Astrocyte (in vitro differentiated cells and primary cell): ENCODE measurements at places on chromosomes 3 and 15. TPM values are rescaled to one million over a fixed set of nuclear protein-coding genes. Genes with fewer than 3 reads are reported as not detected.

Gene CCR2
- total RNA-seq = not detected in 2 replicates

- no peak overlapping the region for H3K4me3 ChIP-seq
- no peaks in the 10 kb centered on the region for H3K36me3 ChIP-seq
- no peaks in the 10 kb centered on the region for H3K27me3 ChIP-seq
These were observed 37.7 kb downstream of the ABHD17C start for GRCh38 chr15:80732818-80733217.

- no peak overlapping the region for H3K4me3 ChIP-seq
- H3K36me3 ChIP-seq = no peaks in the 10 kb centered on the region
- no peak for DNase-seq
- H3K27ac ChIP-seq = no peak overlapping the region
- H3K4me1 ChIP-seq = no peaks in the 10 kb centered on the region
These were observed 227.6 kb downstream of the MINAR1 start for GRCh38 chr15:79659691-79660090.

- no peak overlapping the region for H3K4me3 ChIP-seq
- H3K27ac ChIP-seq = no peak overlapping the region
- H3K4me1 ChIP-seq = peaks cover 12% of the 10 kb centered on the region
- H3K36me3 ChIP-seq = no peaks in the 10 kb centered on the region
- peak; percentile 23 for DNase-seq
- H3K27me3 ChIP-seq = no peaks in the 10 kb centered on the region
These were observed 160.4 kb downstream of the CHL1 start for GRCh38 chr3:356952-357351.

DNA sequence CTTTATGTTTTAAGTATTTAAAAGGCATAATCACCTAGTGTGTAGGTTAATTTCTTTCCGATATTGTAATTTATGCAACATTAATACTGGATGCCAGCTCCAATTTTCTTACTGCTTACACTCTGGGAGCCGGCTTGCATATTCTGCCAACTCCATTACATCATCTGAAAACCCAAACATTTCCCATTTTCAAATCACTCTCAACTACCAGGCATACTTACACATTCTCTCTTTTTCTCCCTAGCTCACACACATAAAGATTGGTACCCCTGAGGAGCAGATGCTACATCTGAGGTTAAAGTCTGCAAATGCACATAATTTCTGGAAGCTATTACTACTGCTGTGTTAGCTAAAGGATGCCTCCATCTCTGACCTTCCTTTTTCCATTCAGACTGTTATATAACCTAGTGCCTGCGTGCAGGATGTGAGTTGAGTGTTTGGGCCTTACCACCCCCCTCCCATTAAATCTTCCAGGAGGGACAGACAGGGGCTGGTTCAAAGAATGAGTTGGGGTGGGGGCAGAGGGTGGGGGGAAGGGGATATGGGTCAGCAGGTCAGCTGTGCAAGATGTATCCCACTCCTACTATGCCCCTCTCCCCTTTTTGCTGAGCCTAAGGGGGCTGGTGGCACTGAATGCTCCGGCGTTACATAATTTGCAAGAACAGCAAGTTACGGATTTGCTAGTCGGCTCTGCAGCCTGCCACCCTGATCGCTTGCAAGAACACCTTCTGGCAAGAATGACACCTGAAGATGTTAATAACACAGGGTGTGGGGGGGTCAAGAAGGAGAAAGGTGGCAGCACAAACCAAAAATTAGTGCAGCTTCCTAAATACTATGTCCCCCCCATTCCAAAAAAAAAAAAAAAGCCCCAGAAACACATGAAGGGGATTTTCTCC, 2.5 kb downstream of the RORA start:
- peaks cover 4% of the 10 kb centered on the region for H3K4me1 ChIP-seq
- no peak overlapping the region for H3K27ac ChIP-seq
- no peaks in the 10 kb centered on the region for H3K36me3 ChIP-seq
- DNase-seq = no peak

Gene SERPINI2
- total RNA-seq = 0.32 TPM in 1 of 2 replicates, not detected in the other

Gene ISLR2
- 0.14 and 0.19 TPM in 2 replicates for total RNA-seq

GRCh38 chr3:45545476-45545875, 49.1 kb upstream of the LIMD1 start:
- H3K27ac ChIP-seq = no peak overlapping the region
- H3K36me3 ChIP-seq = no peaks in the 10 kb centered on the region
- no peak overlapping the region for H3K4me3 ChIP-seq
- no peak for DNase-seq
- H3K4me1 ChIP-seq = peaks cover 24% of the 10 kb centered on the region
- no peaks in the 10 kb centered on the region for H3K27me3 ChIP-seq

- peak overlapping the region; percentile 92 for H3K4me3 ChIP-seq
- H3K4me1 ChIP-seq = peaks cover 8% of the 10 kb centered on the region
- H3K36me3 ChIP-seq = no peaks in the 10 kb centered on the region
- peak; percentile 99 for DNase-seq
- peak overlapping the region; percentile 95 for H3K27ac ChIP-seq
- H3K27me3 ChIP-seq = no peaks in the 10 kb centered on the region
These were observed 419.5 kb upstream of the NAALADL2 start for GRCh38 chr3:174439331-174440252.

- H3K27ac ChIP-seq = no peak overlapping the region
- peaks cover 14% of the 10 kb centered on the region for H3K36me3 ChIP-seq
- H3K27me3 ChIP-seq = no peaks in the 10 kb centered on the region
- H3K4me1 ChIP-seq = no peaks in the 10 kb centered on the region
These were observed 84.7 kb downstream of the PPP2R3A start for GRCh38 chr3:136050250-136050649.

GRCh38 chr3:37907371-37907770, 45.7 kb downstream of the CTDSPL start:
- H3K4me3 ChIP-seq = no peak overlapping the region
- no peaks in the 10 kb centered on the region for H3K36me3 ChIP-seq
- no peak for DNase-seq
- no peaks in the 10 kb centered on the region for H3K27me3 ChIP-seq
- no peak overlapping the region for H3K27ac ChIP-seq
- peaks cover 22% of the 10 kb centered on the region for H3K4me1 ChIP-seq

- H3K4me1 ChIP-seq = peaks cover 3% of the 10 kb centered on the region
- no peak for DNase-seq
- H3K27ac ChIP-seq = no peak overlapping the region
- H3K4me3 ChIP-seq = no peak overlapping the region
- H3K27me3 ChIP-seq = no peaks in the 10 kb centered on the region
- no peaks in the 10 kb centered on the region for H3K36me3 ChIP-seq
These were observed 28.3 kb upstream of the BHLHE40 start for GRCh38 chr3:4950948-4951347.

DNA sequence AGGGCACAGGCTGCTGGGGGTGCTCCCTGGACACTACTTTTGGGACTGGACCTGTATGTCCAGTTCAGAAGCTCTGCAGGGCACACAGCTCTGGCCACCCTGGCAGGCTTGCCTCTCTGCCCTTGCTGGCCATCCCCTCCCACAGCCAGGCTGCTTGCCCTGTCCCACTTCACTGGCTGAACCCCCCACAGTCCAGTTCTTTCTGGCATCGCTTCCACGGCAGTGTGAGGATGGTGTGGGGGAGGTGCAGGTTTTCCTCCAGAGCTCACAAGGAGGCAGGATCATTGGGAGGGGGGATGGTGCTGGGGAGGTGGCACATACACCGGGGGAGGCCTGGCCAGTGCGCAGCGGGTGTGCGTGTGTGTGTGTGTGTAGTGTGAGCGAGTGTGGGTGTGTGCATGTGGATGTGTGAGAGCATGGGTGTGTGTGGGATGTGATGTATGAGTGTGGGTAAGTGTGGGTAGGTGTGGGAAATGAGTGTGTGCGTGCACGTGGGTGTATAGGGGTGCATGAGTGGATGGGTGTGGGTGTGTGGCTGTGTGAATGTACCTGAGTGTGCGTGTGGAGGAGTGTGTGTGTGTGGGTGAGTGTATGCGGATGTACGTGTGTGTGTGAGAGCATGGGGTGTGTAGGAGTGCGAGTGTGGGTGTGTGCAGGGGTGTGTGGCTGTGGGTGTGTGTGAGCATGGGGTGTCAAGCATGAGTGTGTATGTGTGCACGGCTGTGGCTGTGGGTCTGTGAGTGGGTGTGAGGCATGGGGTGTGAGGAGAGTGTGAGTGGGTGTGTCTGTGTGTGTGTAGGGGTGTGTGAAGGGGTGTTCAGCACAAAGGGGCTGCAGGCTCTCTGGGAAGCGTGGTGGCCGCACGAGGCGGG, 155.2 kb downstream of the NSMCE3 start:
- peak overlapping the region; percentile 17 for H3K4me3 ChIP-seq
- peaks cover 16% of the 10 kb centered on the region for H3K4me1 ChIP-seq
- no peak overlapping the region for H3K27ac ChIP-seq
- H3K27me3 ChIP-seq = no peaks in the 10 kb centered on the region
- H3K36me3 ChIP-seq = no peaks in the 10 kb centered on the region

- no peak overlapping the region for H3K4me3 ChIP-seq
- no peaks in the 10 kb centered on the region for H3K36me3 ChIP-seq
- H3K27me3 ChIP-seq = no peaks in the 10 kb centered on the region
- DNase-seq = peak; percentile 93
- peaks cover 21% of the 10 kb centered on the region for H3K4me1 ChIP-seq
- peak overlapping the region; percentile 43 for H3K27ac ChIP-seq
These were observed 25.4 kb upstream of the EDEM1 start for GRCh38 chr3:5162102-5162501.

- H3K4me1 ChIP-seq = peaks cover 36% of the 10 kb centered on the region
- peak; percentile 92 for DNase-seq
- no peak overlapping the region for H3K4me3 ChIP-seq
- H3K27me3 ChIP-seq = no peaks in the 10 kb centered on the region
These were observed 24.3 kb downstream of the TBC1D21 start for GRCh38 chr15:73897441-73898261.

- H3K4me3 ChIP-seq = no peak overlapping the region
- DNase-seq = no peak
- no peaks in the 10 kb centered on the region for H3K27me3 ChIP-seq
- H3K36me3 ChIP-seq = no peaks in the 10 kb centered on the region
- H3K27ac ChIP-seq = no peak overlapping the region
- H3K4me1 ChIP-seq = no peaks in the 10 kb centered on the region
These were observed 137.7 kb downstream of the ARPP21 start for GRCh38 chr3:35777065-35777464.

- H3K4me3 ChIP-seq = no peak overlapping the region
- H3K27ac ChIP-seq = no peak overlapping the region
- no peaks in the 10 kb centered on the region for H3K36me3 ChIP-seq
These were observed 1056.8 kb downstream of the ROBO2 start for GRCh38 chr3:78096488-78097255.

- H3K36me3 ChIP-seq = peaks cover 55% of the 10 kb centered on the region
- H3K27ac ChIP-seq = no peak overlapping the region
- no peak overlapping the region for H3K4me3 ChIP-seq
- H3K27me3 ChIP-seq = no peaks in the 10 kb centered on the region
- H3K4me1 ChIP-seq = peaks cover 12% of the 10 kb centered on the region
- no peak for DNase-seq
These were observed 21.3 kb downstream of the VGLL3 start for GRCh38 chr3:86969500-86970189.

DNA sequence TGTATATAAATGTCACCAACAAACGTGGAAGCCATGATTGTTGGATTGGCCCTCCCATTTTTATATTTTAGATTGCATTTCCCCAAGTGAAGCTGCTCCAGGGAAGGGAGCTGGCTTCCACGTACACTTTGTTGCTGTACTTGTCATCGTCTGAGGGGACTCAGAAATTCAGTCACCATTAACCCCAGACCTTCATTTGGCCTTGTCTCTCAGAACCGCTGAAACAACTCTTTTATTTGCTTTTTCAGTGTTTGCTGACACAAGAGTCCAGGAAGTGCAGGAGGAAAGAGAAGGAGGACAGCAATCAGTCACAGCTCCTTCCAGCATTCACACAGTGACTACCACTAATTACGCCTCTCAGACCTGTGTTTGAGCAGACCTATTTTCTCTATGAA, 276.5 kb downstream of the TBL1XR1 start:
- H3K27ac ChIP-seq = no peak overlapping the region
- peaks cover 8% of the 10 kb centered on the region for H3K4me1 ChIP-seq
- H3K27me3 ChIP-seq = no peaks in the 10 kb centered on the region
- DNase-seq = no peak

Gene ADIPOQ
- not detected in 2 replicates for total RNA-seq

- no peak overlapping the region for H3K4me3 ChIP-seq
- DNase-seq = no peak
- H3K36me3 ChIP-seq = no peaks in the 10 kb centered on the region
- no peak overlapping the region for H3K27ac ChIP-seq
- H3K27me3 ChIP-seq = no peaks in the 10 kb centered on the region
These were observed 14.7 kb downstream of the ANKUB1 start for GRCh38 chr3:149777414-149778214.

- no peaks in the 10 kb centered on the region for H3K4me1 ChIP-seq
- H3K27me3 ChIP-seq = peaks cover 5% of the 10 kb centered on the region
- H3K36me3 ChIP-seq = no peaks in the 10 kb centered on the region
- no peak overlapping the region for H3K4me3 ChIP-seq
These were observed 20.8 kb upstream of the ARHGEF3 start for GRCh38 chr3:56822501-56822900.

GRCh38 chr3:21405671-21406667, 345.0 kb downstream of the ZNF385D start:
- H3K4me3 ChIP-seq = no peak overlapping the region
- no peak overlapping the region for H3K27ac ChIP-seq
- no peaks in the 10 kb centered on the region for H3K36me3 ChIP-seq
- no peaks in the 10 kb centered on the region for H3K4me1 ChIP-seq
- H3K27me3 ChIP-seq = no peaks in the 10 kb centered on the region

DNA sequence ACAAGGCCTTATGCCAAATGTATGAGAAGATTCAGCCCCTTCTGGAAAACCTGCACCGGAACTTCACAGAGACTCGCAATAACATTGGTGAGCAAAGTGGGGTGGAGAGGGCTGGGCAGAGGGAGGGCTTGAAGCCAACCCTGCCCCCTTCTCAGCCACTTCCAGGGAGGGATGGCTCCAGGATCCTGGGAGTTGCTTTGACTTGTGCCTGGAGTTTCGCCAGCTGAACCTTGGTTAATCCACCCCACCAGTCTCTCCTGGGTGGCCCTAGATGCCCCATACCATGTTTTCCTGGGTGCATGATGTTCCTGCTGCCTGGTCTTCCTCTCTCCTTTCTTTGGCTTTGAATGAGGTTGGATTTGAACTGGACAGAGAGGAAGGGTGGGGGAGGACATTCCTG, 10.8 kb downstream of the TBC1D21 start:
- H3K36me3 ChIP-seq = no peaks in the 10 kb centered on the region
- H3K27me3 ChIP-seq = peaks cover 3% of the 10 kb centered on the region
- H3K4me1 ChIP-seq = no peaks in the 10 kb centered on the region

Gene ZDHHC3
- total RNA-seq = 64.5 and 66.6 TPM in 2 replicates

Gene C3orf70
- total RNA-seq = 5.7 and 8.2 TPM in 2 replicates

Gene GLDN
- total RNA-seq = 0.09 TPM in 1 of 2 replicates, not detected in the other

DNA sequence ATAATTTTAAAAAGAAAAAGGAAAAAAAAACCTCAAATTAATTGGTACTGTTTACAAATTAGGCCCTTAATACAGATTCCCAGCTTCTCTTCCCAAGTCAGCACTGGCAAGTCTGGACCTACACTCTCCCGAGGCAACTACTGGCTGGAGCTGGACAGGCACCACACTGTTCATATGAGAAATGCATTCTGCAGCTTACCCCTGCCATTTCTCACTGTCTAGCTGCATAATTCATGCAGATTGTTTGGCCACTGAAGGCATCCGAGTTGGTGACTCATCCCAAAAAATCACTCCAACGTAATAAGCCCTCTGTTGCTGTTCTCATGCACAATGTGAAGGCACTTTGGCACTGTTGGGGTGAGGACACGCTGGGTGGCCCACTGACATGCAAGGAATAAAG, 45.3 kb downstream of the ROPN1B start:
- no peak overlapping the region for H3K27ac ChIP-seq
- peak; percentile 72 for DNase-seq
- no peak overlapping the region for H3K4me3 ChIP-seq
- peaks cover 6% of the 10 kb centered on the region for H3K36me3 ChIP-seq
